RPMI8226 (cell line): ENCODE measurements at places on chromosomes 12 and 14.

DNA sequence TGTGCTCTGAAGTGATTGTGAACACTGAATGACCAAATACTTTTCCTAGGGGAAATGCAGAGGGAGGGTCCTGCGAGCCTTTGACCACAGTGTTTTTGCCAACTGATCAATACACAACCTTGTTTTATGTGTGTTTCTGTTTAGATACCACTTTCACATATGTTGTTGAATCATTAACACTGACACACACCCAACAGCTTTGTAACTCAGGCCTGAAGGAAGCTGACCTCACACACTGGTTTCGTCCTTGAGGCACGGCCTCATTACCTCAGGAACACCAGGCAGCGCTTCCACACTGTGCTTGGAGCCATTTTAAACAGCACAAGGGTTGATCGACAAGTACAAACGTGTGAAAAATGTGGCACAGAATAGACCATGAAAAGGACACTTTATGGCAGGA lies 60.0 kb downstream of the PPFIBP1 start:
- no peak for DNase-seq

- no peak for DNase-seq
These were observed 6.4 kb upstream of the TTC8 start for GRCh38 chr14:88818018-88818417.

GRCh38 chr12:6306599-6307220 lies 3.8 kb upstream of the PLEKHG6 start:
- no peak for DNase-seq

DNA sequence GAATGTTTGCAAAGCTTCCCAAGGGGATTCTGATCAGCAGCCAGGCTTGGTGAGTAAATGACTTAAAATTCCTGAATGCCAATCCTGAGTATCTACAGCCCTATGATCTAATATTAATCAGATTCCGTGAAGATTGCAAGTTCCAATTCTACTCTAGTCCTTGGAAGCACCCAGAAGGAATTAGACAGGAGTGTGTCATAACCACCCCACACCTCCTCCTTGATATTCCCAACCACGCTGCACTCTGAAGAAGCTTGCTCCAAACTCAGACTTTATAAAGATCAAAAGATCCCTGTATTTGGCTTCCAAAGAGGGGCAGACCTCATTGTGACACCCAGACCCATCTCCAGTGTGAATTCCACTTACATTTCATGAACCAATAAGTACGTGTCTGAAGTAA lies 306.0 kb downstream of the BCL11B start:
- DNase-seq, result no peak

DNA sequence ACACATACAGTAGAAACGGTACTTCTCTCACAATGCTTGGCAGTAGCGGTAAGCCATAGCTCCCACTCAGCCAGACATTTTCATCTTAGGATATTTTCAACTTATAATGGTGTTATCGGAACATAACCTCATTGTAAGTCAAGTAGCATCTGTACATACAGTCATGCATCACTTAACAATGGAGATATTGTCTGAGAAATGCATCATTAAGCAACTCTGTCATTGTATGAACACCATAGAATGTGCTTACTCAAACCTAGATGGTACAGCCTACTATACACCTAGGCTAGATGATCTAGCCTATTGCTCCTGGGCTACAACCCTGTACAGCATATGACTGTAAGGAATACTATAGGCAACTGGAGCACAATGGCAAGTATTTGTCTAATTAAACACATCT lies 40.8 kb downstream of the RPS6KA5 start:
- DNase-seq, result no peak

DNA sequence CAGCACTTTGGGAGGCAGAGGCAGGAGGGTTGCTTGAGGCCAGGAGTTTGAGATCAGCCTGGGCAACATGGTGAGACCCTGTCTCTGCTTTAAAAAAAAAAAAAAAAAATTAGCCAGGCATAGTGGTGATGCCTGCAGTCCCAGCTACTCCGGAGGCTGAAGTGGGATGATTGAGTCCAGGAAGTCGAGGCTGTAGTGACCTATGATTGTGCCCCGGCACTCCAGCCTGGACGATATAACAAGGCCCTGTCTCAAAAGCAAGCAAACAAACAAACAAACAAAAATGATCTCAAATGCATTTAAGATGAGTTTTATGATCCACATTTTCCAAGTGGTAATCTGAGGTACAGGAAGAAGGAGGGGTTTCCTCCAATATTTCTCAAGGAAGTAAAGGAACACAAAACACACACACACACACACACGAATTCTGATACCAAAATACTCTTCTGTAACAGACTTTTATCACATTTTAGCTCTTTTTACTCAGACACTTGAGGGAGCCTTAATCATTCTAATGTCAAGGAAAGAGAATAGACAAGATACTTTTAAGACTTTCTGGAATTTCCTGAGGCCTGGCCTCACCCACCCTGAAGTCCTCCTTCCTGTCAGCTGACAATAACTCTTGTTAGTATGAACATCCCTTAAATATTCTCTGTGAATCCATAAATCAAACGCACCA lies 44.4 kb upstream of the CERS5 start:
- no peak for DNase-seq

DNA sequence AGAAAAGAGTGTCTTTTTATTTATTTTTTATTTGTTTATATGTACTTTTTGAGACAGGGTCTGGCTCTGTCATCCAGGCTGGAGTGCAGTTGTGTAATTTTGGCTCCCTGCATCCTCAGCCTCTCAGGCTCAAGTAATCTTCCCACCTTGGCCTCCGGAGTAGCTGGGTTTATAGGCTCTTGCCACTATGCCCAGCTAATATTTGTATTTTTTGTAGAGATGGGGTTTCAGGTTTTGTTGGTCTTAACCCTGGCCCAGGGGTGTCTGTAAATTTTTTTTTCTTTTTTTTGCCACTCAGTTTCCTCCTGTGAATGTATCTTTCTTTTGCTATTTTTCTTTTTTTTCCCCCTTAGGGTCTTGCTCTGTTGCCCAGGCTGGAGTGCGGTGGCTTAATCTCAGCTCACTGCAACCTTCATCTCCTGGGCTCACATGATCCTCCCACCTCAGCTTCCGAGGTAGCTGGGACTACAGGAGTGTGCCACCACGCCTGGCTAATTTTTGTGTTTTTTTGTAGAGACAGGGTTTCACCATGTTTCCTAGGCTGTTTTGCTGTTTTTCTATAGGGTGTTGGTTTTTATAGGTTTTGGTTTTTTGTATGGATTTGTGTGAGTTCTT lies 11.0 kb downstream of the RCOR1 start:
- no peak for DNase-seq

DNA sequence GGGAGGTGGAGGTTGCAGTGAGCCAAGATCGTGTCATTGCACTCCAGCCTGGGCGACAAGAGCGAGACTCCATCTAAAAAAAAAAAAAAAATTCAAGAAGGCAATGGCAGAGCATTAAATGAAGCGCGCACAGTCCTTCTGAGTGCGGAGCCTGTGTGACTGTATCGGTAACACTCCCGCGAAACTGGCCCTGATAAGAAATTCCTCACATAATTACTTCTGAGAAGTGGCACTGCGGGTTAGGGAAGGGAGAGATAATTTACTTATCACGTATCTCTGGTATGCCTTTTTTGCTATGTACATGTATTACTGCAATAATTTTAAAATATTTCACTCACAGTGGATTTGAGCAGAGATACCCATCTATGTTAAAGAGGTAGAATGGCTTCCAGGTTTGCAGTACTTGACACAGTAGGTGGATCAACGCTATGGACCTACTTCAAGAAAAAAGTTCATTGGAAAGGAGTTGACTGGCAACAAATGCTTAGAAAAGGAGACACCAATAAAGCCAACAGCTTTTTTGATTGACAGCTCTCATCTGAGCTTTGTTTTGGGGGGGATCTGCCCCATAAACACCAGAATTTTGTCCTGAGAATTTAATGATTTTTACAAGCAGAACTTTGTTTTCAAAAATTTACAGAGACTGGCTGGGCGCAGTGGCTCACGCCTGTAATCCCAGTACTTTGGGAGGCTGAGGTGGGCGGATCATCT lies 29.2 kb upstream of the SPTLC2 start:
- DNase-seq, result no peak

GRCh38 chr14:99871771-99872170 lies 78.6 kb downstream of the EML1 start:
- DNase-seq, result no peak

- no peak for DNase-seq
These were observed 233.1 kb downstream of the TRHDE start for GRCh38 chr12:72505227-72505626.

DNA sequence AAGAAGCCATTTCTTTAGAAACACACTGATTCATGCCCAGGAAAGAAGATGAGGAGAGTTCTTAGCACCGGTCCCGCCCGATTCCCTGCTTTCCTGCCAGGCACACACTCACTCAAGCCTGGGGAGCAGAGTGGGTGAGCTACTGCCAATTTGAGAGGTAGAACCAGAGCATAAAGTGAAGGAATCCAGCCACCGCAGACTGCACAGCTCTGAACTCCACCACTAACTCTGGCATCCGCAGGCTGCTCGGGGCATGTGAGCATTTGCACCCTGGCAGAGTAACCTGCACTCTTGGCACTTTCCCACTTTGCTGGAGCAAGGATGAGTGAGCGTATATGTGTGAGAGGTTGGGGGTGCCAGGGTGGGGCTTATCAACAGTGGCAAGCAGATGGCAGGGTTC lies 4.0 kb upstream of the SYNDIG1L start:
- no peak for DNase-seq

GRCh38 chr12:58269476-58269875 lies 328.1 kb downstream of the ATP23 start:
- DNase-seq, result no peak

- no peak for DNase-seq
These were observed 40.8 kb downstream of the SPATA7 start for GRCh38 chr14:88426271-88426670.

GRCh38 chr14:105860615-105861580 lies 334.5 kb downstream of the TMEM121 start:
- no peak for DNase-seq

DNA sequence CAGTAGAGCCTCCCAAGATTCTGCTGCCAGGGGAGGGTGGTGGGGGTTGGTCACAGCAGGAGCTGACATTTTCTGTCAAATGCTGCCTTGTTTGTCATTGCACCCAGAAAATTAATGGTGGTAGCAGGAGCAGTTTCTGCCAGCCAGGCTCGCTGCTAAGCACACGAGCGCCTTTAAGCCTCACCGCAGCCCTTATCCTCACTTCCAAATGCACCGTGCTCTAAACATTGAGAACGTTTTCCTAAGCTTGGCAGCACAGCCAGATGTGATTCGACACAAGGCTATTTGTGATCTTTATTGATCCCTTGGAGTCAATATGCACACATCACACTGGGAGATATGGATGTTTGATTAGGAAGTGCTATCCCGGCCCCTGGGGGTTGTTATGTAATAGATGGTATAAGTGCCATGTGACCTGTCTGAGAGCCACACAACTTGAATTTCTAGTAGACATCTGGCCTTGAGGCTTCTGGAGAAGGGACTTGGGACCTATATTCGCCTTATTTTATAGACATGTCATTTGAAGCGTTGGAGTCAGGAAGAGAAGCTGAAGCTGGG lies 31.6 kb upstream of the BEGAIN start:
- DNase-seq, result no peak

DNA sequence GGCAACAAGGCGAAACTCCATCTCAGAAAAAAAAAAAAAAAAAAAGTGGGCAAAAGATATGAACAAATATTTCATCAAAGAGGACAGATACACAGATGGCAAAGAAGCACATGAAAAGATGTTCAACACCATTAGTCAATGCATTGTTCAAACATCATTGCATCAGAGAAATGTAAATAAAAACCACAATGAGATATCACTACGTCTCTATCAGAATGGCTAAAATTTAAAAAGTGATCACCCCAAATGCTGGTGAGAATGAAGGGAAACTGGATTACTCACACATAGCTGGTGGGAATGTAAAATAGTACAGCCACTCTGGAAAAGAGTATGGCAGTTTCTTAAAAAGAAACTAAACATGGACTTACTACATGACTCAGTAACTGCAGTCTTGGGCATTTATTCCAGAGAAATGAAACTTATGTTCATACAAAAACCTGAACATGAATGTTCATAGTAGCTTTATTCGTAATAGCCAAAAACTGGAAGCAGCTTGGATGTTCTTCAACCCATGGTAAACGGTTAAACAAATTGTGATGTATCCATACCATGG lies 3.6 kb downstream of the L2HGDH start:
- no peak for DNase-seq

DNA sequence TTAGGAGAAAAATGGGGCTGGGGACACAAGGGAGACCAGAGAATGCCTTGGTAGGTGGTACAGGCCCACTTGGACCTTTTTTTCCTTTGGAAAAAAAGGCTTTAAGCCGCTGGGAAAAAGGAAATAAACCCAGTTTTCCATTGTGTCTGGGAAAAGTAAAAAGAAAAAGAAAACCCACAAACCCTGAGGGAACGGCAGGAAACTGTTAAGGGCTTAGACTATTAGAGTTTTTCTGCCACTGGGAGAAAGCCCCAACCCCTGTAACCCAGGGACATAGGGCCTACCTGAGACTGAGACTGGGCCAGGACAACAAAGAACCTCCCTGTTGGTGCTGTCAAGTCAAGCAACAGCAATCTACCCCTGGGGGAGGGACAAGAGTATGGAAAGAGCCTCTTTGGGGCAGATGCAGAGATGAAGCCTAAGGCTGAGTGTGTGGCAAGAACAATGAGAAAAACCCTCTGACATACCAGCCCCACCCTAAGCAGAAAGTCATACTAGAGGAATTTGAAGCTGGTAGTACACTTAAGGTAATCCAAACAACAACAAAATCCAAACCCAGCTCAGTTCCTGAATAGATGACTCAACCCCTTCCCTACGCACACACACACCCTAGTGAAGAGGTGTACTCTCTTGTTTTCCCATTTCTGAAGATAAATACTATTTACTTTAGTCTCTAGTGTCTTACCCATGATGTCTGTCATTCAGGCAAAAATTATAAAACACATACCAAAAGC lies 22.8 kb downstream of the ATF1 start:
- DNase-seq, result no peak

DNA sequence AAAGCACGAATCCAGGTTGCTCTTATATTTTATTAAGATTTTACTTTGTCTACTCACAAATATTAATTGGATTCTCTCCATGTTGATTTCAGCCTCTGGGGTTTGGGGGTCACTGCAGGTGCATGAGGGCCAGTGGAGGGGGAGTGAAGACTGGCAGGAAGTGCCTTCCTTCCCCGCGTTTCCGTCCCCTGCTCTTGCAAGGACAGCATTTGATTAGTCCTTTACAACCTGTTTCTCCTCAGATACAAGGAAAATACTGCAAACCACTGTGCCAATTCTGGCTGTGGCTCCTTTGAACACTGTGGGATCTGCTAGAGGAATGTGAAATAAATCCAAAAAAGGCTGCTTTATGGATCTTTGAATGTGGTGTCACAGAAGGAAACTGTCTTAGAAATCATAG lies 291.8 kb downstream of the ETNK1 start:
- DNase-seq, result no peak

DNA sequence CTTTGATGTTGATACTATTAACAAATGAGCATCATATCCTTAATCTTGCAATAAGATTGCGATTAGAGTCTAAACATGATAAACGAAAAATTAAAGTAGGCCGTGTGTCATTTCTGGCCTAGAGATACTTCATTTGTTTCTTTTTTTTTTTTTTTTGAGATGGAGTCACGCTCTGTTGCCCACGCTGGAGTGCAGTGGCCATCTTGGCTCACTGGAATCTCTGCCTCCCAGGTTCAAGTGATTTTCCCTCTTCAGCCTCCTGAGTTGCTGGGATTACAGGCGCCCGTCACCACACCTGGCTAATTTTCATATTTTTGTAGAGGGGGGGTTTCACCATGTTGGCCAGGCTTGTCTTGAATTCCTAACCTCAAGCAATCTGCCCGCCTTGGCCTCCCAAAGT lies 446.9 kb downstream of the PCNX1 start:
- DNase-seq, result no peak

GRCh38 chr12:95185072-95185471 lies 32.2 kb downstream of the FGD6 start:
- DNase-seq, result no peak
